ENCODE measurements at places on chromosomes 6 and 20.

- DNase-seq = no peak
These were observed 14.0 kb upstream of the GCM1 start for GRCh38 chr6:53162606-53163005.

- no peak for DNase-seq
These were observed 213.5 kb downstream of the RFPL4B start for GRCh38 chr6:112560651-112561050.

GRCh38 chr6:46390153-46390876 lies 100.9 kb downstream of the RCAN2 start:
- DNase-seq = no peak

DNA sequence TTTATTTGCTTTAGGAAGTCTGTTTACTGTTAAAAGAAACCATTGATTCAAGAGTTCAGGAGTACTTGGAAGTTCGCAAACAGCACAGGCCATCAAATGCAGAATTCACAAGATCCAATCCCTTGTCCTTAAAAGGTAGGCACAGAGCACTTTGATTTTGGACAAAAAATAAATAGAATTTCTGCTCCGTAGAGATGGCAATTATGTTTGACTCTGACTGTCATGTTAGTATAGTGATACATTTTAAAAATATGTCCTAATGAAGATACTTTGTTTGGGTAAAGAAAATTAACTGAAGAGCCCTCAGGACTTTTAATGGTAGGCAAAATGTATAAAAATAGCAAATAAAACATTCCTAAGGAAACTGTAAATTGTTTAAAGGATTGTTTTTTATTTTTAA lies 113.1 kb downstream of the JAG1 start:
- DNase-seq = no peak

DNA sequence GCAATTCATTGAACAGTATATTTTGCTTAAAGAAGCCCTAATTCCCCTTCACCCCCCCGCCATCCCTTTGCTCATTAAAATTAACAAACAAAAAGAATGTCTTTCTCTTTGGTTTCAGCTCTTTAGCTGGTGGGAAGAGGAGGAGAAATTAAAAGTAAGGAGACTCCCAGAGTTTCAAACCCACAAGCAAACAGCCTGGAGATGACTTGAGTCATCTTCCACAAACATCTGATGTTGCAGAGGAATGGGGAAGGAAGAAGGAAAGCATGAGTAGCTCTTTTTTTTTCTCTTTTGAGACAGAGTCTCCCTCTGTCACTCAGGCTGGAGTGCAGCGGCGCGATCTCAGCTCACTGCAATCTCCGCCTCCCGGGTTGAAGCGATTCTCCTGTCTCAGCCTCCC lies 189.6 kb downstream of the ADAT2 start:
- no peak for DNase-seq

GRCh38 chr6:138719011-138719635 lies 54.4 kb upstream of the CCDC28A start:
- no peak for DNase-seq

DNA sequence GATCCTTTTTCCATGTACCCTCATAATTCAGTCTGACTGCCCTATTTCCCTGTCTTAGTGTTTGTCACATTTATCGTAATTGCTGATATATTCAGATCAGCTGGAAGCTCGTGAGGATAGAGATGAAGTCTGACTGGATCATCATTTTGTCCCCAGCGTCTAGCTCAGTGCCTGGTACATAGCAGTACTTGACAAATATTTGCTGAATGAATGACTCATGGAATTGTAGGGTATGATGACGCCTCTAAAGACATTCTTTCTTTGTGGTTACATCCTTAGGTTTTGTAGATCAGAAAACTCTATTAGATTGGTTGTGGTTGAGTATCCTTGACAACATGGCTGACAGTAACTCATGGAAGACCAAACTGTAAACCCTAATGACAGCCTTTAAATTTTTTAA lies 68.9 kb downstream of the MTHFD1L start:
- DNase-seq = no peak

All from anterior cingulate cortex (tissue), 58 donors.